SK-N-MC (cell line): ENCODE measurements at places on chromosomes 3 and 15.

DNA sequence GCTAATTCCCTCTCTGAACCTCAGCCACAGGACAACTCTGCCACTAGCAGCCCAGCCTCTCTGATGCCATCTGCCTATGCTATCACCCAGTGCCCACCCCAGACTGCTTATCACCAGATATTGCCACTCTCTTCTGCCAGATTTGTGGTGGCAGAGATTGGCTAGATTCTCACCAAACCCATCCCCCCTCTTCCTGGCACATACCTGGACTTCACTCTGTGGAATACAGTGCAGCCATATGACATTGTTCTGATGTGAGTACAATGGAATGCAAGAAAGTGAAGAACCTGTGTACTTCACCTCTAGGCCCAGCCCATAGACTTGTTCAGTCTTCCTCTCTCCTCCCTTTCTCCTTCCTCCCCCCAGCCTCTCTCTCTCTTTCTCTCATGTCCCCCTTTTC, 46.9 kb upstream of the NTRK3 start:
- no peak for DNase-seq

DNA sequence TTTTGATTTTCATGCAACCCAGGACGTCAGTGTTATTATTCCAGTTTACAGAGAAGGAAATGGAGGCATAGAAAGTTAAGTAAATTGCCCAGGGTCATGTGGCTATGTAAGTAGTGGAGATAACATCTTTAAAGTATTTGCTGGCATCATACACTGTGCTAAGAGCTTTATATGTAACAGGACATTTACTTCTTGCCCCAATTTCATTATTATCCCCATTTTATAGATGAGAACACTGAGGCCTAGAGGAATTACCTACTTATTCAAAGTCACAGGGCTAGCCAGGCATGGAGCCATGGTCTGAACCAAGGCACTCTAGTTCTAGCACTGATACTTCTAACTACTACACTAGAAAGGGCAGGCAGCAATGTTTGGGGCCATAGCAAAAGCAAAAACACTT, 107.3 kb upstream of the ANKRD28 start:
- no peak for DNase-seq

DNA sequence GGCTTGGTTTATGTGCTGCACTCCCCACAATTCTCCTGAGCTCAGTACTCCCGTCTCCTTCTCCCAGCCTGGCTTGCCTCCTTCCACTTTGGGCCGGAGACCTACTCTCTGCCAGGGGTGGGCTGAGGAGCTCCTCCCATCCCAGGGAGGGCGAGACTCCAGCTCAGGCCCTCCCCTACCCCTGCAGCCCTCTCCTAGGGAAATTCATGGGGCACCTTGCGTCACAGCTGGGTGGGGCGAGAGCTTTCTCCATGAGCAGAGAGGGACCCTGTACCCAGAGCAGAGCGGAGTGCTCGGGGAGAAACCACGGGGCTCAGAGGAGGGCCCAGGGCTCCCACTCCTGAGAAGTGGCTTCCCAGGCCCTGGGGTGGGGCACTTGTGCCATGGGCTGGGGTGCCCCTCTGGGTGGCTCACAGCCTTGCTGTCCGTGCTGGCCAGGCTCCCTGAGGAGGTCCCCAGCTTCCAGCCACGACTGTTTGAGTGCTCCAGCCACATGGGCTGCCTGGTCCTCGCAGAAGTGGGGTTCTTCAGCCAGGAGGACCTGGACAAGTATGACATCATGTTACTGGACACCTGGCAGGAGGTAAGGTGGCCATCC, 13.3 kb downstream of the VILL start:
- no peak for DNase-seq

DNA sequence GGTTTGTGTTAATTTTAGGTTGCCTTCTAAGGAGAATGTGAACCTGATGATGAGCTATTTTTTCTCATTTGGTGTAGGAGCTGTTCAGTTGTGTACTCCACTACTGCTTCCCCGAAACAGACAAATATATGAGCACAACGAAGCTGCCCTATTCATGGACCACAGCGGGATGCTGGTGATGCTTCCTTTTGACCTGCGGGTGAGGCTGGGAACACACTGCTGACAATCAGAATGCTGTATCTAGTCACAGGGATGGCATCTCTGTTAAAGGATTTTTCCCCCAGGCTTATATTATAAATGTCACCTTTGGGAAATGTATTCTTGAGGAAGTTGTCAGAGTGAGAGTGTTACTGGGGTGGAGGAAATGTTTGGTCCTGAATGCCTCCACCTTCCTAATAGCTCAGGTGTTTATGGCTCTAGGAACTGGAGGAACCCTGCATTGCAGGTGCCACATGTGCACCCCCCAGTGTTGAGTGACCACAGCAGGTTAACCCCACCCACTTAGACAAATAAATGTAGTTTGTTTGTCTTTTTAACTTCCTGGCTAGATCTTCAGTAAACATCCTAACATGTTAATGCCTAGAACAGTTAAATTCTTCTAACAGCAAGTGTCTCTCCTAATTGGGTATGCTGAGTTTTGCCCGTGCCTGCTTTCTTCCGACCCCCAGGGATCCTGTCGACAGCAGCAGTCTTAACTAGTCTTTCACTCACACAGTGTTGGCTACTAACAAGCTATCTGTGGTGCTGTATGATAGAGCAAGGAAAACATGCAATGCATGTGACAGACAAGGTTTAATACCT, 35.7 kb downstream of the SRP14 start:
- DNase-seq: no peak

- DNase-seq: no peak
These were observed 89.6 kb downstream of the FILIP1L start for GRCh38 chr3:100024520-100025303.

DNA sequence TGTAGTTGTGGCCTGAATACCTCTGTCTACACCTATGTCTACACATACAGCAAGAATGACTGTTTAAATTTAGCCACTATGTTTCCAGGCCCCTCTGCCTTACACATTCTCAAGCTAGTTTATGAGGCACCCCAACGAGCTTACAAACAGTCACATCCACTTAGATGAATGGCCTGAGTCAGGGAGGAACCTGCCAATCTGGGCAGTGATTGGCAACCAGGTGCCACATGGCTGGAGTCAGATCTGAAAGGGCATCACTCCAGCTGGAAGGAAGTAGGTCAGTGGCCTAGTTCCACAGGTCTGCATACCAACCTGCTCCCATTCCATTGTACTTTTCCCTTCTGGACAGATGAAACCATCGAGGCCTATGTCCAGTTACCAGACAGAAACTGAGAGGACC, 136.3 kb downstream of the FOXP1 start:
- DNase-seq: no peak

- no peak for DNase-seq
These were observed 92.4 kb upstream of the HES1 start for GRCh38 chr3:194043516-194043915.

- no peak for DNase-seq
These were observed 27.5 kb downstream of the ILDR1 start for GRCh38 chr3:121994551-121994950.

- DNase-seq: no peak
These were observed 17.4 kb upstream of the RBMS3 start for GRCh38 chr3:29263476-29263875.

DNA sequence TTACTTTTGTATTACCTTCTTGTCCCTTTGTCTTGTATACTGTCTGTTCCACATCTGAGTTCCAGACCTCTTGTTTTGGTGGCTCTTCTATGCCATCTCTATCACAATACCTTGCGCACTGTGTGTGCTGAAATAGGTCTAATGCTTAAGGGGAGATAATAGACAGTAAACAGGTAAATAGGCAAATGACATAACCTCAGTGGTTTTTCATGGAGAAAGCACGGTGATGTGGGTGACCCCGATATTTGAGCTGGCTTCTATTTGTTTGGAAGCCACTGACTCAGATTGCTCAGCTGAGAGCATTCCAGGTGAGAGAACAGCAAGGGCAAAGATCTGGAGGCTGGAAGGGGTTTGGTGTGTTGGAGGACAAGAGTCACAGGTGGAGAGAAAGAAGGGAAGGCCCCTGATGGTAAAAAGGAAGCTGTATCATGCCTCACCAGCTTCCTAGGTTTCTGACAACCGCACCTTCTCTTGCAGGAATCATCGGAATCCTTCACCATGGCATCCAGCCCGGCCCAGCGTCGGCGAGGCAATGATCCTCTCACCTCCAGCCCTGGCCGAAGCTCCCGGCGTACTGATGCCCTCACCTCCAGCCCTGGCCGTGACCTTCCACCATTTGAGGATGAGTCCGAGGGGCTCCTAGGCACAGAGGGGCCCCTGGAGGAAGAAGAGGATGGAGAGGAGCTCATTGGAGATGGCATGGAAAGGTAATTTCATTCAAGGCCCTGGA, 795 bp downstream of the MCM2 start:
- DNase-seq: no peak

GRCh38 chr3:101281521-101282030, 38.8 kb downstream of the IMPG2 start:
- DNase-seq: no peak

DNA sequence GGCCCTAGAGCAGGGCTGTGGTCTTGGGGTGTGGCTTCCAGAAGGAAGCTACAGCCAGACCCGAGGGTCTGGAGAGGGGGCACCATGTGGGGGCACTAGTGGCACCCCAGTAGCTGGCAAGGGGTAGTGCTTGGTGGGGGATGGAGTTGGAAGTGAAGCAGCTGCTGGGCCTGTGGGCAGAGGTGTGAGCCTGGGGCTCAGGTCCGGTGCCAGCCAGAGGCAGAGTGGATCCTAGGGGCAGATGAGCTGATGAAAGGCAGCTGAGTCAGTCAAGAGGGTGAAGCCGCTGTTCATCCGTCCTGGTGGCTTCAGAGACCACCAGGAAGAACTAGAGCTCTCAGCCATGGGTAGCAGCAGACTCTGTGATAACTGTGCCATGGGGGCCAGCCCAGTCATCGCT, 172.6 kb downstream of the TBC1D2B start:
- DNase-seq: no peak

DNA sequence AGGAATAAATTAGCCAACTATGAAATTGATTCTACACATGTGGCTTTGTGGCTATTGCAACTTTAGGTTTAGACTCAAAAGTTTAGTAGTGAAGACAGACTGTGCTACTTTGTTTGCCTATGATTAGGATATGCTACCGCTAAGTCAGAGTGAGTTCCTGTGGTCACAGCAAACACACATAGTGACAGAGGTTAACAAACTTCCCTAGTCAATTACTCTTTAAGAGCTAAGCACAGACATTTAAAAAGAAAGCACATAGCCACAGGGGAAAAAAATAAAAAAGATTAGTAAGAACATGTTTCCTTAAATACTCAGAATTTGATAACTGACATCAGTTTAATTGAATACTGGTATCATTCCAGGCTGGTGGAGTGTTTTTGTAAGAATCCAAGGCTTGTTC, 207.1 kb downstream of the GBE1 start:
- DNase-seq: peak; percentile 12

GRCh38 chr15:48851956-48852355, 26.0 kb upstream of the EID1 start:
- DNase-seq: no peak

- DNase-seq: no peak
These were observed 189.3 kb downstream of the SV2B start for GRCh38 chr15:91289324-91289723.

GRCh38 chr3:112333381-112334317, 693 bp downstream of the CD200 start:
- no peak for DNase-seq

GRCh38 chr15:78982736-78983135, 37.9 kb upstream of the CTSH start:
- no peak for DNase-seq

DNA sequence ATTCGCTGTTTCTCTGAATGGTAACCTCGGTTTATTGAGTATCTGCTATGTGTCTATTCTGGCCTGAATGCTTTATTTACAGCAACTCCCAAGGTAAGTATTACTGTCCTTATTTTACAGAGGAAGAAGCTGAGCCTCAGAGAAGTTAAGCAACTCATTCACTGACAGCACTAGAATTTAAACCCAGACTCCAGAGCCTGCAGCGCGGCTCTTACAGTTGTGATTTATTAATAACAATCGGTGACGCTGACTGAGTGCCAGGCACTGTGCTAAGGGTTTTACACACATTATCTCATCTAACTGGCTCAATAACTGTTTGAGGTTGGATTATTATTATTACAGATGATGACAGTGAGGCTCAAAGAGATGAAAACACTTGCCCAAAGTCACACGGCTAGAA, 19.6 kb downstream of the SRGAP3 start:
- no peak for DNase-seq

GRCh38 chr3:81237181-81237580, 524.3 kb downstream of the GBE1 start:
- no peak for DNase-seq

DNA sequence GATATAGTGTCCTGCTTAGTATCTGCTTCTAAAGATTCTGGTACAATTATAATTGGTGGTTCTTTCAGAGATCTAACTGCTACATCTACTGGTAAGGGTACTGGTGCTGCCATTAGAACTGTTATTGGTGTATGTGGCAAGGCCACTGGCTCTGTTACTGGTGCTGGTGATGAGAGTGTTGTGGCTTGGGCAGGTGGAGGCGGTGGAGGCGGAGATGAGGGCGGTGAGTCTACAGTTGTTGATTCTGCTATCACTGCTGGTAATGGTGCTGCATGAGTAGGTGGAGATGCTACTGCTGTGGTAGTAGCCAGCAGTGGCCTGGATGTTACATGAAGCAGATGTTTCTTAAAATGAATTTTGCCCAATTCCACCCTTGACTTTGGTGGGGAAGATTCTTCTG, 40.1 kb downstream of the SETD2 start:
- DNase-seq: no peak
